ENCODE measurements at places on chromosomes 6 and 20. TPM values are rescaled to one million over a fixed set of nuclear protein-coding genes. Genes with fewer than 3 reads are reported as not detected.

GRCh38 chr6:141359953-141360352 is 772.8 kb upstream of the GJE1 start:
- no peak for DNase-seq

Gene ECHDC1
- total RNA-seq: 61.8 TPM

GRCh38 chr20:49982346-49983122 is at the start of gene SNAI1:
SNAI1 (plus strand) TSS chr20:49982980; CDS start chr20:49983060, 80 bp downstream.
- DNase-seq: peak; percentile 79

DNA sequence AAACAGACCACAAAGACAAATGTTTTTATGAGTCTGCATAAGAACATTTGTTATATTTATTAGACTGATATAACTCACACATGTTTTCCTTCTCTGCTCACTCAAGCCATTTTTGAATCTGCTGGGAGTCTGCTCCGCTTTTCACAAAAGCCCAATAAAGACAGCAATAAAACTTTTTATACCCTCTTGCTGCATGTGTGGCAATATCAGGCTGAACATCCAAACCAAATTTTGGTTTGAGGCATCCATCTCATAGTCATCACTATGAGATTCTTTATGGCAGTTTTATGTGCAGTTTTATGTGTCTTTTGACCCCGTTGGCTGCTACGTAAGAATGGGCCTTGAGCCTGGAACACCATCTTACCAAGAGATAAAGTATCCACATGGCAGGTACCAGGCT is 1276.8 kb upstream of the ADGRB3 start:
- DNase-seq: no peak

GRCh38 chr6:136324686-136325380 is 35.2 kb upstream of the BCLAF1 start:
- DNase-seq: no peak
